Nasal cavity respiratory epithelium epithelial cell of viscerocranial mucosa (primary cell): ENCODE measurements at places on chromosomes 4 and X. TPM values are rescaled to one million over a fixed set of nuclear protein-coding genes. Genes with fewer than 3 reads are reported as not detected.

The NHSL2 gene
- total RNA-seq = 0.07 TPM in 1 of 2 replicates, not detected in the other

The IL21 gene
- not detected in 2 replicates for total RNA-seq

The SLC4A4 gene
- total RNA-seq = under 0.01 and 0.21 TPM in 2 replicates

The SPANXB1 gene
- not detected in 2 replicates for total RNA-seq

The TACR3 gene
- total RNA-seq = not detected in 2 replicates
